Left hindlimb (tissue), 1 donor: ENCODE measurements at places on chromosomes 3 and 15.
A peak's percentile ranks its signal among the peaks of the same experiment; 100 is the strongest.

- DNase-seq: no peak
Observed at GRCh38 chr3:73563896-73564582, 60.7 kb downstream of the PDZRN3 start.

DNA sequence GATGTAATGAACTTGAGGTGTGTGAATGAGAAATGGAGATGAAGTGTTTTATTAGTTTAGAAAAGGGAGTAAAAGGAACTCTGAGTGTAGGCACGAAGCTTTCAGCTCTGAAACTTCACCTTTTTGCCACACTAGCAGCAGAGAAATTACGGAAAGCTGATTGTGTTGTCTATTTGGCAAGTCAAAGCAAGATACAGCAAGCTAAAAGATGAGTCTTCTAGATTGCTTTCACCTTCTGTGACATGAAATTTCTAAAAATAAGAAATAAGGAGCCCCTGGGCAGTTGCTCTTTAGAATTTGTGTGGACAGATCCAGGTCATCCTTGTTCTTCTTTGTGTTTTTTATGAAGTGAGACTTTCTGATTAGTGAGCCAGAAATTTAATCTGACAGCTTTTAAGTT lies 143.4 kb downstream of the FNDC3B start:
- no peak for DNase-seq

- DNase-seq: no peak
Observed at GRCh38 chr3:63051920-63052319, 176.7 kb upstream of the CADPS start.

DNA sequence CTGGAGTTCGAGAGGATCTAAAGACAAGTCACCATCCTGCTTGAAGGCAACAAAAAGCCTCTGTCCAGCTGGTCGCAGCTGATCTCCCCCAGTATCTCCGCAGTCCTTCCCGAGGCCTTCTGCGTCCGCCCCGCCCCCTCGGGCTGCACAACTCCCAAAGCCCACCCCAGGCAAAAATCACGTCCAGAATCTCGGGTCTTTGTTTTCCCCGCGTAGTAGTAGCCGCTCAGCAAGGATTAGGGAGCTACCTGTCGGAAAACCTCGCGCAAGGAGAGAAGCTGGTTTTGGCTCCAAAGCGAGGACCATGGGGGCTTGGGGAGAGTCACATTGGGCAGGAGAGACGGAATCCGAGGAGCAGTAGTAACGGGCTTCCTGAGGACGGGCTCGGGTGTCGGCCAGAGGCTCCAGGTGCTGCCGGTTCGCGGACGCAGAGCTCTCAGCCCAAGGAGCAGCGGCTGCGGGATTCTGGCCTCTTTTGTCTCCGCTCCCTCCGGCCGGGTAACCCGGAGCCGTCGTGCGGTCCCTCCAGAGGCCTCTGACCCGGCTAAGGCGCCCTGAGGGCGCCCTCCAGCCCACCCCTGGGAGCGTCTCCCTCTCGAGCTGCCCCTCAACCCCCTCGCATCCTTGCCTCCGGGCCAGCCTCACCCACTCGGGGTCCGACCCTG lies 401 bp downstream of the ZSCAN29 start:
- DNase-seq: peak; percentile 49

DNA sequence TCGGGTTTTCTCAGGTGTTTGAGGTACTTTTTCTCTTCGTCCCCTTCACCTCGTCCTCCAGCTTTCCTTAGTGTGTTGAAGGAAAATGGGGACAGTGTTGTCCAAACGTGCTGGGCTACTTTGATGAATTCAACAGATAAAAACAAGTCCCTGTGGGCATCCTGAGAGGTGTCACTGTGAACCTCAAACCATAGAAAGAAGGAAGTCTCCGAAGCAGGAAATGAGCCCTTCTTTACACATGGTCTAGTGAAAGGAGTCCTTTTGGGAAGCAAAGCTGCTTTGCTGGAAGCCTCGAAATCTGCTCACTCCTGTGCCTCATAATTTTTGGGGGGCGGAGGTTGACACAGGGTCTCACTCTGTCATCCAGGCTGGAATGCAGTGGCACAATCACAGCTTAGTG lies 10.6 kb downstream of the IL17RB start:
- DNase-seq: no peak

DNA sequence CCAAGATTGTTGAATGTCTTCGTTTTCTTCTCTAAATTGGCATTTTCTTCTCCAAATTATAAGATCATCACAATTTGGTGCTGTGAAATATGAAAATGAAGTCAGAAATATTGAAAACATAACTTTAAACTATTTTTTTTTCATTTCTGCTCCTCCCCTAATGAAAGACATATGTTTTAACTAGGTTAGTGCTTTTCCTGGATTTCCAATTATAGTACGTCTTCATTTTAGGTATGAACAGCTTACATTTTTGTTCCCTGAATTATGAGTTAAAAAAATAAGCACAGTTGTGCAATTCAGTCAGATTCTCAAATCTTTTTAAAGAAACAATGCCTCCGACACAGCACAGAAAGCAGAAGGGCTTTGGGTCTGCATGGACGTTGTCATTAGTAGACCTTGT lies 83.5 kb upstream of the CFAP20DC start:
- DNase-seq: no peak
